Stimulated activated CD4-positive, alpha-beta T cell treated with anti-CD3 and anti-CD28 coated beads, Interleukin-2, amount 100 ng/mL, for 48 hours (primary cell): ENCODE measurements at places on chromosomes 16 and 17.

GRCh38 chr16:55328611-55329569 lies 4.9 kb downstream of the IRX6 start:
- DNase-seq = no peak

- DNase-seq = no peak
These were observed 301.8 kb downstream of the CPPED1 start for GRCh38 chr16:12501707-12502457.

GRCh38 chr17:48961516-48962233 lies 6.7 kb downstream of the GIP start:
- DNase-seq = no peak

DNA sequence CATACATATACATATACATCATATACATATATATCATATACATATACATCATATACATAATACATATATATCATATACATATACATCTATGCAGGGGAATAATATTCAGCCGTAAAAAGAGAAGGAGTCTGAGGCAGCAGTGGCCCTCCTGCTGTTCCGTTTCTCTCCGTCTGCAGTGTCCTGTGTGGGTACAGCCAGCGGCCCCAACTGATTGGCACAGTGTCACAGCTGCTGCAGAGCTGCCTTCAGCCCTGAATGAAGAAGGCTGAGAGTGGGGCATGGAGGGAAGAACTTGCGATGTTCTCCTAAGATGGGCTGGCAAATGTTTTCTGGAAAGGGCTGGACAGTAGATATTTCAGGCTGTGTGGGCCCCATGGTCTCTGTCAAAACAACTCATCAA lies 146.9 kb downstream of the SNX29 start:
- no peak for DNase-seq

- DNase-seq = no peak
These were observed 4.7 kb upstream of the NLRC5 start for GRCh38 chr16:56984639-56985038.

- no peak for DNase-seq
These were observed 23.6 kb downstream of the SPPL2C start for GRCh38 chr17:45868276-45868675.

- no peak for DNase-seq
These were observed 59.4 kb downstream of the USP32 start for GRCh38 chr17:60332574-60332973.

- DNase-seq = no peak
These were observed 16.6 kb downstream of the ENDOV start for GRCh38 chr17:80431246-80432195.

GRCh38 chr17:40841246-40841645 lies 18.8 kb upstream of the KRT10 start:
- DNase-seq = no peak

DNA sequence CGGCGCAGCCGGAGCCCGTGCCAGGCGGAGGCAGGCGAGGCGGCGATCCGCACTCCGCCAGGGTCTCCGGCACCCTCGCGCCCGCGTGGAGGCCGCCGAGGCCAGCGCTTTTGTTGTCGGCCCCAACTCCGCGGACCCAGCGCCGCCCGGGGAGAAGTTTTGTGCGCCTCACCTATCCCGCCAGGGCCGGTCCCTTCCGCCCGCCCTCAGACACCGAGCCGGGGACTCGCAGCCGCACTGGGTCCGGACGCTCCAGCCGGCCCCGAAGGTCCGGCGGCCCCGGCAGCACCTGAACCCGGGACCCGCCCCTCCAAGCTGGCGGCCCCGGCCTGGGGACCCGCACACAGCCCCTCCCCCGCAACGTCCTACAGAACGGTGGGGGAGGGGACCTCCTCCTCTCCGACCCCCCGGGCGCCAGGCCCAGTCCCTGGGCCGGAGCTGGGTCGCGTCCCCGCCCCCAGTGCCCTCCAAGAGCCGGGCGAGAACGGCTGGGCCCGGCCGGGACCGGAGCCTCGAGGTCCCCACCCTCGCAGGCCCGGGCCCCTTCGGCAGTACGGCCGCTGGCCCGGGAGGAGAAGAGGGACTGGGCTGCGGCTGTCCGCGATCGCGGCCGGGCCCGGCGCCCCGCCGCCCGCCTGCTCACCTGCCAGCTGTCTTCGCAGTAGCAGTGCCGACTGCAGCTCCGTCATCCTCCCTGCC lies 698 bp downstream of the UBE2G1 start:
- no peak for DNase-seq

GRCh38 chr16:69924777-69925191 lies 26.4 kb upstream of the CLEC18A start:
- DNase-seq = no peak

DNA sequence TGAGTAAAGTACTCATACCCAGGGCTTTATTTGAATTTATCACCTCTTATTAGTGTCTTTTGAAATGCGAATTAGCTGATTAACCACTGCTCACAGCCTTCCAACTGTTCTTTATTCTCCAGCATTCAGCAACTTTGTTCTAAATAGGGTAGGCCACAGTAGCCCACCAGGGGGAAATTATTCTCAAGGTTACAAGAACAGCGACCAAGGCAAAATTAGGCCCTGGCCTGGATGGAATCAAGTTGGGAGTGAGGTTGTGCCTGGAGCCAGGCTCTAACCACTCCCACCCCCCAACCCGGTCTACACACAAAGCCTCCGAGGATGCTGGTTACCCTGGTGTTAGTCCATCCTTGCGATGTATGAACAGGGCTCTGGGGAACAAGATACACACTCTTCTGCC lies 245.5 kb downstream of the STX8 start:
- DNase-seq = no peak

GRCh38 chr16:85306793-85307551 lies 194.7 kb upstream of the CIBAR2 start:
- DNase-seq = no peak

DNA sequence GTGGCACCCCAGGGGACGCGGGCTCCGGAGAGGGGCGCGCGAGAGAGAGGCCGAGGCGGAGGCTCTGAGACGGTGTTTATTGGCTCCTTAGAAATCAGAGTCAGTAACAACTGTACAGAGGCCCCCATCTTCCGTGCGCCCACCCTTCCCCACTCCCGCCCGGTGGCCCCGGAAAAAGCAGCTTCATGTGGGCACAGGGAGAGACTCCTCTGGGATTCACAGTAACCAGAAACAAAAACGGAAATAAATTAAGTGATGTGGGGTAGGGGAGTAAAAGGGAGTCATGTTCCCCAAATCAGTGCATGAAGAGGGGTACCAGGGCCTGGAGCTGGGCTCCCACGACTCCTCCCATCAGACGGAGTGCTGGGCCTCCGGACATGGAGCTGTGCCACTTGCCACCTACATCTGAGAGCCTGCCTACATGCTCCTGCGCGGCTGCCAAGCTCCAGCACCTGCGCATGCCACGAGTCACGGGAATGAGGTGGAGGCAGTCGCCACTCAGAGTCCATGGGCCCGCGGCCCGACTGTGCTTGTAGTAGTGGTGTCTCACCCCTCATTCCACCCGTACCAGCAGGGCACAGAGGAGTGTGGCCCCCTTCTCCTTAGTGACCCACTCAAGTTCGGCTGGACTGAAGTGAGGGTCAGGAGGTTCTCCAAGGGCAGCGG lies 543 bp upstream of the GPS2 start:
- DNase-seq = no peak

- no peak for DNase-seq
These were observed 14.6 kb downstream of the SRCIN1 start for GRCh38 chr17:38590988-38591758.

DNA sequence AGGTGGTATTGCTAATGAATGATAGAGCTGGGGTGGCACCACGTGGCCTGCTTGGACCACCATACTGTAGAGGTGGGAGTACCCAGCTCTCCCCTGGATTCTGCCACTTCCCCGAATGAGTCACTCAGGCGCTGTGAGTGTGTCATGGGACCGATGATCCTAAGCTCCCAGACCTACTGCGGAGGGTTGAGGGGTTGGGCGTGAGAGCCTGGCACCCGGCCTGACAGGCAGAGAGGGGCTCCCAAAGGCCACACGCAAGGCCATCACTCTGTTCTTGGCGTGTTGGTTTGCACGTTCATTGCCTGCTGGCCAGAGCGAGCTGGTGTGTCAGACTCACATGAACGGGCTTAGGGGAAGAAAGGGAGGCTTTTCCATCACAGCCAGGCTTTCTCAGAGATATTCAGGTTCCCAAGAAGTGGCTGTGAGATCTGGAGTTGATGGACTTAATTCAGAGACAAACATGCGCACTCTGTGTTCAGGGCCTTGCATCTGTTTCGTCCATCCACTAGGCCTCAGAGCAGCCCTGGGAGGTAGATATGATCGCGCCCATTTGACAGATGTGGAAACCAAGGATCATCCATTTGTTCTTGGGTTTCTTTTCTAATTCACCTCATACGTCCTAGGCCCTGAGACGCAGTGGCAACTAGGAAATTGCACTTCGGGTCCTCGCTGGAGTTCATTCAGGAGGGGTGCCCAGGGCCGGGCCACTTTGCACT lies 41.4 kb downstream of the CMIP start:
- no peak for DNase-seq

DNA sequence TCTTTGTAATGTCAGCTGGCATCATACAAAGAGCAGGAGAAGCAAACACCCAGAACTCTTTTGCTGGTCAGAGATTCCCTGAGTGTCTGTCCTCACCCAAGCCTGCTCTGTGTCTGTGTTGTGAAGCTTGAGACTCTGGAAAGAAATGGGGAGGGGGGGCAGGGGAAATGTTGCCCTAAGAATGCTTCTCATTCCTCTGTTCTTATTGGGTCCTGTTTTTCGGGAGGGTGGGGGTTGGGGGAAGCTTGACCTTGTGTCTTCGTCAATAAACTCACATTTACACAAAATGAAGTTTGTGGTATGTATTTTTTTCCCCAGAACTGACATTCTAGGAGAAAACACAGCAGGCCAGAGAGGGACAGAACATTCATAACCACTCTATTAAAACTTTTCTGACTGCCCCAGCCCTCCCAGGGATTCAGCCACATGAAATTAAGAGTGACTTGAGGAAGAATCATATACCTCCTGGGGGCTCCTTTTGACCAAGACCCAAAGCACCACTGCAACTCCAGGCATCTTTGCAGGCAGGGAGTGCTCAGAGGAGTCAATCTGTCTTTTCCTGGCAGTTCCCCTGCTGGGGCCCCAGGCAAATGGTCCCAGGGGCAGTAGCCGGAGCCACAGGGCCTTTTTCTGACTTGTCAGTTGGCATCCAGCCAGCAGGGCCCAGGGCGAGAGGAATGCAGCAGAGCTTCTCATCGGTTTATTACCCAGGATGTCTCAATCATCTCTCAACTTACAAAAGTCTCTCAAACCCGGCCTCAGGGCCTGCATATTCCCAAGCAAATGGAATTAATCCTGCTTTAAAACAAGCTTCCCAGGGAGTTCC lies 5.1 kb upstream of the RASL10B start:
- DNase-seq = no peak

DNA sequence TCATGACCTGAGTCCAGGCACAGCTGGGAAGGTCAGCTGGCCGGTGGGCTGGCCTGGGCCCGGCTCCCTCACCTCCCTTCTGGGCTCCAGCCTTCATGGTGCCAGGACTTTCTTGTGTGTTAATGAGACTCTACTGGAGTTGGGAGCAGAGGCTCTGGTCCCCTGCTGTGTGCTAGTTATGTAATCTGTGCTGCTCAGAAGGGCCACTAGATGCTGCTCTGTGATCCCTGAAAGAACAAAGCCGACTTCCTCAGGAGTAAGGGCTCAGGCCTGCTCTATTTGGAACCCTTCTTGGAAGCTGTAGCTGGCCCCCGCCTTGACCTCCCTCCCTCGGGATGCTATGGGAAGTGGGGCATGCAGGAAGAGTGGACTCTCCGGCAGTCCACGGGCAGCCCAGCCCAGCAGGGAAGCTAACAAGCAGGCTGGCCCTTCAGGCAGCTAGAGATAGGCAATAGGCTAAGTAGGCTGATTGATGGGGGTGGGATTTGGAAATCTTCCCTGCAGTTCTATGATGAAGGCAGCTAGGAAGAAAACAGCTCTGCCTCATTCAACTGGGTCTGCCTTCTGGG lies 3.3 kb upstream of the CDK5R1 start:
- DNase-seq = no peak

DNA sequence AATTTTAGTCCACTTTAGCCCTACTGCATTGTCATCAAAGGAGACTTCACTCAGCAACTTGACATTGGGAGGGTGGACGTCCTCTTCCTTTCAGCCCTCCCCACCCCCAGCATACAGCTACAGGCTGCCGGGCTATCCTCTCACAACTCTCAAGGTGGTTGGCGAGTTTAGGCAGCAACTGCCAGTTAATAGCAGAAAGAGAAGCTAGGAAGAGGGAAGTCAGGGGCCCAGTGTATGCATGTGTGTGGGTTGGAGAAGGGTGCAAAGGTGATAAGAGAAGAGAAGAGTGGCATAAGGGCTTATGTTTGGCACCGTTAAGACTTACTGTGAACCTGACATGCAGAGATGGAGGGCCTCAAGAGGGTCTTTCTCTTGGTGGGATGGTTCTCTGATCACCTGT lies 31.8 kb downstream of the CCL4 start:
- DNase-seq = no peak

GRCh38 chr17:233473-233941 lies 52.1 kb upstream of the DOC2B start:
- no peak for DNase-seq

DNA sequence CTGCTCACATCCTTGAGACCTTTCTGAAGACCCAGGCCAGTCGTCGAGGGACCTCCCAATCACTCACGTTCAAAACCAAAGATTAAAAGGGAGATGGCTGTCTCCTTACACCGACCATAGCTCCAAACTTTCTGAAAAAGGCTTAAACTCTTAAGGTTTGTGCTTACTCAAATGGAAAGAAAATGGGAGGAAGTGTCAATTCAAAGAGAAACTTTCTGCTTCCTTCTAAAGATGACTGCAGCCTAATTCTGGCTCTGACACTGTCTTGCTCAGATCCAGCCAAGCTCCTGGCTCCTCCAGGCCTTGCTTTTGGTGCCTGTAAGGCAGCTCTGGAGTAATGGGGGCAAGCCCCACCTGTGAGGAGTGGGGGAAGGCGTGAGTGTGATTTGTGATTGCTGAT lies 54.9 kb upstream of the WSB1 start:
- DNase-seq = peak; percentile 15

- no peak for DNase-seq
These were observed 34.1 kb downstream of the HIC1 start for GRCh38 chr17:2089021-2089422.

DNA sequence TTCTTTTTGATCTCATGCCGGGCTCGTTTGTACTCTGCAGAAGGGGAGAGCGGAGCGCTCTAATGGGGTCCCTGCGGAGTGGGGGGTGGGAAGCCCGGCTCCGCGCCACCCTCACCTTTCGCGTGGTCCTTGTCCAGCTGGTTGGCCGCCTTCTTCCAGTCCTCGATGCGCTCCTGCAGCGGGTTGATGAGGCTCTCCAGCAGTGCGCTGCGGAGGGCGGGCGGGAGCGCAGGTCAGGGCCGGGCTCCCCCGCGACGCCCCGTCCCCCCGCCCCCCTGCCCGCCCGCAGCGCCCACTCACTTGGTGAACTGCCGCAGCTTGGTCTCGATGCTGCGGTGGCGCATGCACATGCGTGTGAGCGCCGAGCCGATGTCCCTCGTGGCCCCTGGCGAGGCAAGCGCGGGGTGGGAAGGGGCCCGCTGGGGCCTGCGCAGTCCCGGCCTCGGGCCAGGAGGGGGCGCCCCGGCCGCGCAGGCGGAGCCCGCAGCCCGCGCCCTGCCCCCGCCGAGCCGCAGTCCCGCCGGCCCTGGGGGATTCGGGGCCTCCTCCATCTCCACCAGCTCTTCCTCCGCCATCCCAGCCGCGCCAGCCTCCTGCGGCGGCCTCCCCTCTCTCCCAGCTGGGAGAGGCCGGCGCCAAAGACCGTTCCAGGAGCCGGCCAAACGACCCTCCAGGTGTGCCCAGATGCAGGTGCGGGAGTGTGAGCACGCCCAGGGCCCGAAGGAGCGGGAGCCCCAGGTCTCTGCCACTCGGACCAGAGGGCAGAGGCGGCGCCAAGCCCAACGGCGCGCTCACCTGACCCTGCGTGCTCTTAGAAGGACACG lies 6.0 kb downstream of the MTSS2 start:
- peak; percentile 25 for DNase-seq
